Stomach (tissue), 19 donors: ENCODE measurements at places on chromosomes 3 and 15. TPM values are rescaled to one million over a fixed set of nuclear protein-coding genes. Genes with fewer than 3 reads are reported as not detected.

DNA sequence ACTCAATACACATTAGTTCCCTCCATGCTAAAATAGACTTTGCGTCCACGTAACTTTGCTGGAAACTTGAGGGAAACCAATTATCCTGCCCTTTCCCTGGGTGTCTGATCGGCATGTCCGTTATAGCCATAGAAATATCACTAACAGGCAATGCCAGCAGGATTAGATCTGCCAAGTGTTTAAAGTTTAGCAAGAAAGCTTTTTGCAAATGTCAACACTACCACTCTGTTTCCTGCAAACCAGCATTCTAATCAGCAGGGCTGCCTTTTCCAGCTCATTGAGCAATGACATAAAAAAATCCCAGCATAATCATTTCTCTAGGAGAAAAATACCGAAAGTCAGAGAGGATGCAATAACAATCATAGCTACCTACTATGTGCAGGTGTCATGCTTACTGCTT lies 60.9 kb downstream of the NOX5 start:
- no peaks in the 10 kb centered on the region for H3K27me3 ChIP-seq
- H3K4me3 ChIP-seq, result no peak overlapping the region
- H3K4me1 ChIP-seq, result peaks cover 23% of the 10 kb centered on the region
- H3K36me3 ChIP-seq, result no peaks in the 10 kb centered on the region
- no peak overlapping the region for H3K27ac ChIP-seq

DNA sequence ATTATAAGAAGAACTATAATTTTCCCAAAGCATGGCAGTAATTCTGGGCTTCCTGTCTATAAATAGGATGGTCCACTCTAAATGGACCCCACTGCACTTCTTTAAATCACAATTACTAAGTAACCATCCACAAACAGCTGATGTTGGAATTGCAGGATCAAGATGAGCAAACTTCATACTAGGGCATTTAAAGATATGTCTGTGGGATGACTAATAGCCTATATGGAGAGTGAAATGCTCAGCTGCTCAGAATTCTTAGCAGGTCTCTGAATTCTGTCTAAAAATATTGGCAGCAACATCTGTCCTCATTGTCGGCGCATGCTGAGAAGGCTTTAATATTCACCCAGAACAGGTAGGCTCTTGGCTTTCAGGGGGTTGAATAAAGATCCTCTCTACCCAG lies 140.4 kb downstream of the SATB1 start:
- no peak overlapping the region for H3K27ac ChIP-seq
- no peaks in the 10 kb centered on the region for H3K36me3 ChIP-seq
- no peaks in the 10 kb centered on the region for H3K27me3 ChIP-seq
- H3K4me3 ChIP-seq, result no peak overlapping the region

DNA sequence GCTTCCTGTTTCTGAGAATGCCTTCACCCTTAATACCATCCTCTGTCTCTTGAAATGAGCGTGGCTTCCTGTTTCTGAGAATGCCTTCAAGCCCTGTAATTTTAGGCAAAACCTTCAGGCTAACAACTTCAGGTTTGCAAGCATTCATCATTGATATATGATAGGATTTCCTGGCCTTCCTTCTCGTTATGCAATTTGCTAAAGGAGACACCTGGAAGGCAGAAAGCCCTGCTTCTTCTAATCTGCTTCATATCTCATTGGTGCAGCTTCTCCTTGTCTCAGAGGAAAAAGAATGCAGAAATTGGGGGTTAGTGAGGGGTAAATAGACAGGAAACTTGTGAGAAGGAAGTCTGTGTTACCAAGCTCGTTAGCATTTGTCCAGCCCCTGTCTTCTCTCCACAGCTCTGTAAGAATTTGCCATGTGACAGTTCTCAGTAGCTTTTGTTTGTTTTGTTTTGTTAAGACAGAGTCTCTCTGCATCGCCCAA lies 7.3 kb downstream of the ARL6IP5 start:
- no peak for DNase-seq
- peak overlapping the region; percentile 96 for H3K27ac ChIP-seq

GRCh38 chr3:165532851-165533250 lies 304.4 kb downstream of the BCHE start:
- DNase-seq, result no peak
- H3K4me3 ChIP-seq, result no peak overlapping the region
- H3K27me3 ChIP-seq, result no peaks in the 10 kb centered on the region

DNA sequence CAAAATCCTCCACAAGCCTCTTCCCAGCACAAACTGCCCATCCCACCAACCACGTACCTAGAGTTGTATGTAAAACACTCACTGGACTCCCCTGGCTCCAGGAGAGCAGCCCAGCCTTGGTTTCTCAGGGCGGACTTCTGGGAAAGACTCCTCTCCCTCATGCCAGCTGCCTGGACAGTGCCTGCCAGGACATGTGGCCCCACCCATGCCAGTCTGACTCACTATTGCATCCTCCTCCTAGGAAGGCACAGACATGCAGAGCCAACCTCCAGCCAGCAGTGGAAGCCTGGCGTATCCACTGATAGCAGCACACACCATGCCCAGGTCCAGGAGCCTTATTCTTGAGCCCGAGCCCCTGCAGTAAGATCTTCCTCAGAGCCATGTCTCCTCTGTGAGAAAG lies 8.6 kb downstream of the PKM start:
- peaks cover 79% of the 10 kb centered on the region for H3K4me1 ChIP-seq
- H3K4me3 ChIP-seq, result no peak overlapping the region
- no peaks in the 10 kb centered on the region for H3K27me3 ChIP-seq
- DNase-seq, result no peak

DNA sequence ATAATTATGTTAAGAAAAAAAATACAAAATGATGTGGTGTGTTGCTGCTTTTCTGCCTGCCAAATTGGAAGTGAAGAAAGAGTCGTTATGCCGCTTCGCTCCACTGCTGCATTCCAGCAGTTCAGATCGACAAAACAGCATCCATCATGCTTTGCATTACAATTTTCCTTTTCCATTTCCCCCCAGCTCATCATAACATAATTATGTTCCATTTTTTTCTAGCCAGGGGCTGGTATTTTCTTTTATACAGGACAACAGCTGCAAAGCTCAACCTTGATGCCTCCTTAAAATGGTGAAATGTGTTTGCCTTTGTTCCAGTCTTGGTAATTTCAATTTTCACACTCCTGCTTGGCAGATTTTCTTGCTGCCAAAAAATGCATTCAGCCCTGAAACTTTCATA lies 44.9 kb upstream of the KBTBD12 start:
- H3K27ac ChIP-seq, result no peak overlapping the region
- H3K36me3 ChIP-seq, result no peaks in the 10 kb centered on the region
- H3K27me3 ChIP-seq, result no peaks in the 10 kb centered on the region
- DNase-seq, result no peak
- H3K4me3 ChIP-seq, result no peak overlapping the region
- H3K4me1 ChIP-seq, result no peaks in the 10 kb centered on the region

DNA sequence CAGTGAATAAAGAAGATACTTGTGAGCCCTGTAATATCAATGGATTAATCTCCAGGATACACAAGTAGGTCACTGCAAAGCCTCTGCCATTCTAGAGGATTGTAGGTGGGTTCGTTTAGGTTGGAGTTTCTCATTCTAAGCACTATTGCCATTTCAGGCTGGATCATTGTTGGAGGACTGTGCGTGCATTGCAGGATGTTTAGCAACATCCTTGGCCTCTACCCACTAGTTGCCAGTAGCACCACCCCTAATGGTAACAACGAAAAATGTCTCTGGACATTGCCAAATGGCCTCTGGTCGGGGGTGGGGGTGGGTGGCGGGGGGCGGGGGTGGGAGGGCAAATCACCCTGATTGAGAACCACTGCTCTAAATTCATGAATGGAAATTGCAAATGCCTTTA lies 4.9 kb upstream of the IFT57 start:
- no peak overlapping the region for H3K27ac ChIP-seq
- no peaks in the 10 kb centered on the region for H3K27me3 ChIP-seq
- DNase-seq, result no peak

DNA sequence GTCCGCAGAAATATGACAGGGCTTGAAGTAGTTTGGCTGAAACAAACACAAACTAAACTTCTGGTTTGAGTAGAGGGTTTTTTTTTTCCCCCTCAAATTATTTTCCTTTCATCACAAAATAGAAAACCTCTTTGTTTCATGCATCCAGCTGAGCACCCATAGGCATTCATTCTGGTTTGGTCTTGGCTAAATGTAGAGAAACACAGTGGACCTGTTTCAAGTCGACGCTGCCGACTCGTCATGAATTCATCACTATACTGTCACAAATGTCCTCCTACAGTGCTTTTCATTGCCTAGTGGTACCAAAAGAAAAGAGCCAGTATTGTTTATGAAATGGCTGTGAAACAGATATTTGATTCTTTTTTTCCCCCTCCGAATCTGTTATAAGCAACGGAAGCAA lies 52.4 kb upstream of the GYG1 start:
- DNase-seq, result peak; percentile 23
- no peaks in the 10 kb centered on the region for H3K4me1 ChIP-seq
- no peak overlapping the region for H3K4me3 ChIP-seq
- no peak overlapping the region for H3K27ac ChIP-seq

DNA sequence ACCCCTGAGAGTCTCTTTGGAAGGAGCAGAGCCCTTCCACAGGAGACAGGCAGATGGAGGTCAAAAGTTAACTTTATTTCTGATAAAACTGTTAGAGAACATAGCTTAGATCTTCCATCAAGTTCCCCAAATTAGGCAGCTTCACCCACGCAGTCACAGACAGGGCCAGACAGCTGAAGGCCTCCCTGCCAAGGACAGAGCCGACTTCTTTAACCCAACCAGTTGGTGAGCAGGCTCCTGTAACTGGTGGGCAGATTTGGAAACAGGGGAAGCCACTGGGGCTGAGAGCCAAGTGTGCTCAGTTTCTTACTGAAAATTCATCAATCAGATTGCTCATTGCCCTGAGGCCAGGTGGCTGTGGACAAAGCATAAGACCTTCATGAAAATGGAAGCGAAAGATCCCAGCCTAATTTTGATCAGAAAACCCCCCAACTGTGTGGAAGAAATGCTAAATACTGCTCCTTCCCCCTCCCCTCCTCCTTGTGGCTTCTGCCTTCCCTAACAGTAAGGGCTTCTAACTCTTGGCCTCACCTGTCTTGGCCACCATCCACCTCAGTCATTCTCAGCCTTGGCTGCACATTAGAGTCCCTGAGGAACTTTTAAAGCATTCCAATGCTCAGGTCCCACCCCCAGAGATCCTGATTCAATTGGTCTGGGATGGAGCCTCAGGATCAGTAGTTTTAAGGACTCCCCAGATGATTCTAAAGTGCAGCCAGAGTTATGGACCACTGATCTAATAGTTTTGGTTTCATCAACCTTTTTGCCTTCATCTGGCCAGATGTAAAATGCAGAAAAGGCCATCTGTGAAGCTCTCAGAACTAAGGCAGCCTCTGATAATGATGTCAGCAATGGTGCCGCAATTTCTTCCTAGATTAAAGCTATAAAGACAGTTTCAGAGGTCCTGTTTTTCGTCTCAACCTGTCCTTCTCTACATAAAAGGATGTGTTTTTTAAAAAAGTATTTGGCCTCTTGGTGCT lies 11.5 kb downstream of the CLRN1 start:
- H3K27ac ChIP-seq, result no peak overlapping the region
- H3K36me3 ChIP-seq, result no peaks in the 10 kb centered on the region
- no peak for DNase-seq
- H3K27me3 ChIP-seq, result no peaks in the 10 kb centered on the region
- no peaks in the 10 kb centered on the region for H3K4me1 ChIP-seq

DNA sequence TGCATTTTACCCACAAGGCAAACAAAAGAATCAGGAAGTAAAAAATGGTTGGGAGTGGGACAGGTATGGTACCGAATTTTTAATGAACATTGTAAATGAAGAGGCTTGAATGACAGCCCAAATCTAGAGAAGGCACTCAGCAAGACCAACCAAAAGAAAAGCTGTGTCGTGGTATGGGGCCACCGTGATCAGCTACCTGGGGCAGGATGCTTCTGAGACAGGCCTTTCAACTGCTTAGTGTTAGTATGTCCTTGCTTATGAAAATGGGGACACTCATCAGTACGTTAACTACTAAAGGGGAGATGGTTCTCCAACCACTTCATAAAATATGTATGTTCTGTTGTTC lies 228.7 kb upstream of the ST8SIA2 start:
- H3K27ac ChIP-seq, result no peak overlapping the region
- H3K4me1 ChIP-seq, result peaks cover 8% of the 10 kb centered on the region
- H3K4me3 ChIP-seq, result no peak overlapping the region
- DNase-seq, result no peak

- peak; percentile 91 for DNase-seq
- no peaks in the 10 kb centered on the region for H3K27me3 ChIP-seq
- no peak overlapping the region for H3K27ac ChIP-seq
Observed at GRCh38 chr3:54188176-54188791, 65.9 kb downstream of the CACNA2D3 start.

DNA sequence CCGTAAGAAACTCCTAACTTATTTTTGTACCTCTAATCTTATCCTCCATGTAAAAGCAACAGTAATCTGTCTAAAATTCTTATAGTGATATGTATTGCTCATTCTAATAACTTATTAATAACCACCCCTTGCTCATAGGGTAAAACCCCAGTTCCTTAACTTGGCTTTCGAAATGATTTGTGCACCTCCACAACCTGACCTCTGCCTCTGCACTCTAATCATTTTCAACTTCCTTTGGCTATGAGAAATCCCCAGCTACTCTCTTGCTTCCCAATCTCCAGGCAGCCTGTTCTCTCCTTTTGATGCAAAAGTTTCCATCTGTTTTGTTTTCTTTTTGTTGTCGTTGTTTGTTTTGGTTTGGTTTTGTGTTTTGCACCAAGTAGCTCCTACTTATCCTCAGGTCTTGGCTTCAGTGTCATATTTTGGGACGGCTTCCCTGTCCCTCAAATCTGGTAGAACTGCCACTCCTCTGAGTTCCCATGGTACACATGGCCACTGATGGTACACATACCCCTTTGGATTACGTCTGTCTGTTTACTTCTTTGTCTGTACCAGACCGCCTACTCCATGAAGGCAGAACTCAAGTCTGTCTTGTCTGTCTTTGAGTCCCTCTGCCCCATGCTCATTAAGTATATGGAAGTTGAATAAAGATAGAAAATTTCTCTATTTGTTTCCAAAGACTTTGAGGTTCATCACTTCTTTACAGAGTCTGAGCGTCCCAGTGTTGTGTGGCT lies 105.6 kb upstream of the TGFBR2 start:
- H3K27ac ChIP-seq, result no peak overlapping the region
- H3K27me3 ChIP-seq, result no peaks in the 10 kb centered on the region
- H3K4me1 ChIP-seq, result no peaks in the 10 kb centered on the region
- H3K4me3 ChIP-seq, result no peak overlapping the region
- no peak for DNase-seq

Gene FOXL2
- total RNA-seq, result not detected

Gene ILDR1
- 21.4 TPM for total RNA-seq

Gene CLDN18
- 931 TPM for total RNA-seq

Gene CYP1A1
- total RNA-seq, result not detected

Gene TUSC7
- total RNA-seq, result not detected

Gene ADGRG7
- not detected for total RNA-seq
